Neural progenitor cell (in vitro differentiated cells): ENCODE measurements at places on chromosomes 6 and 20.

- DNase-seq = no peak
These were observed 15.1 kb upstream of the SNRPB2 start for GRCh38 chr20:16714751-16715150.

DNA sequence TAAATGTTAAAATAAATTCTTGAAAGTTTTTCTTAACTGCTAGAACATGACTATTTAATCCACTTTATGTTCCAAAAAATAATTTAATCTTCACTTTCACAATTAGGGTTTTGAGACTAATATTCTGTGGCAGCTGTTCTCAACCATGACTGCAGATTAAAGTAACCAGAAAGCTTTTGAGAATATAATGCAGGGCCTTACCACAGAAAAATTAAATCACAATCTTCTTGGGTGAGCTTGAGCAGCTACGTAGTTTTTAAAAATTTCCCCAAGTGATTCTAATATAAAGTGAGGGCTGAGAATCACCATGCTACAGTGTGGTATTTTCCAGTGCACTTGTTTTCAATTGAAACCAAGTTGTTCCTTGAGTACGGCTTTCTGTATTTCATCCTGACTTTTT is 196.6 kb upstream of the PTCHD4 start:
- no peak for DNase-seq

GRCh38 chr6:78525976-78526375 is 341.4 kb upstream of the IRAK1BP1 start:
- no peak for DNase-seq

GRCh38 chr20:19735446-19735845 is 22.6 kb upstream of the RIN2 start:
- DNase-seq = no peak

- peak; percentile 32 for DNase-seq
These were observed 9.9 kb downstream of the ADIG start for GRCh38 chr20:38590676-38591473.

DNA sequence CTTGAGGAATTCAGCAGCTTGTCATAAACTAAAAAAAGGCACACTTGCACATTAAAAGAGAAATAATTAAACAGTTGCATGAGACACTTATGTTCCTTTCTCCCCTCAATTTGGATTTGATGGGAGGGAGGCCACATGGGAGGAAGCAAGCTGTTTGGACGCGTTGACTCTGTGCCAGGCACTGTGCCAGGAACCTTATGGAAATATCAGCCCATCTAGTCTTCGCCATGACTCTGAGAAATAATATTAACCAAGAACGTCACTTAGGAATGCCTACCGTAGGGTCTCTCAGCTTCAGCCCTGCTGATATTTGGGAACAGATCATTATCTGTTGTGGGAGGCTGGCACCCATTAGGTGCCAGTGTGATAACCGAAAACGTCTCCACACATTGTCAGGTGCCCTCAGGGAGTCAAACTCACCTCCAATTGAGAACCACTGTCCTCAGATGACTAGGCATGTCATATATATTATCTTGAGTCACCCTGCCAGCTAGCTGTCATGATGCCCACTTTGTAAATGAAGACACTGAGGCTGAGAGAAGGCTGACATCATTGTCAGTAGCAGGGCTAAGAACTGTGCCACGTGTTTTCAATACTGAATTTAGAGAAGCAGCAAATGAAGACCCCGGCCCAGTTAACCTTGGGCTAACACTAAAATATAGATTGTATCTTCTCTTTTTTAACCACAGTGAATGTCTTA is 36.1 kb downstream of the EYA2 start:
- DNase-seq = no peak

DNA sequence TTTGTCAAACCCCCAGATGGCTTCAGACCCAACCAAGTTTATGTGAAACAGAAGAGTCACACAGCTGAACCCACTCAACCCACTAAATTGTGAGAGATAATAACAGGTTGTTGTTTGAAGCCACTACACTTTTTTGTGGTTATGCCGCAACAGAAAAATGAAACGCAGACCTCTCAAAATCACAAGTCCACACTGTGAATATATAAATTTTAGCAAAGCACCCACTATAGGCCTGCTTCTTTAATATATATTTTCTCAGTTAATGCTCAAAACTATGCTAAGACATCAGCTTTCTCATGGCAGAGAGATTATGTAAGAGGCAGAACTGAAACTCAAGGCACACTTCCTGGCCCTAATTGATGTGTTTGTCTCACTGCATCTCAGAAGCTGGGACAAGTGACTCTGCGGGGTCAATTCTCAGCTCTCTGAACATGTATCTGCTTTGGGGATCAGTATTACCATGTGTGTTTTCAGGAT is 27.7 kb downstream of the MAP3K5 start:
- no peak for DNase-seq

GRCh38 chr6:130558131-130558530 is 192.3 kb downstream of the TMEM200A start:
- DNase-seq = no peak

GRCh38 chr6:99871641-99872040 is 122.4 kb downstream of the MCHR2 start:
- DNase-seq = no peak

- no peak for DNase-seq
These were observed 56.9 kb downstream of the JPH2 start for GRCh38 chr20:44129911-44130718.

- no peak for DNase-seq
These were observed 21.1 kb downstream of the TCFL5 start for GRCh38 chr20:62840244-62841197.

- no peak for DNase-seq
These were observed at the start of gene TAGAP for GRCh38 chr6:159044899-159045727. Gene TAGAP (minus strand): TSS chr6:159044991. CDS start chr6:159044146, 845 bp downstream.

GRCh38 chr20:60473211-60473610 is 515.0 kb downstream of the CDH26 start:
- DNase-seq = no peak

DNA sequence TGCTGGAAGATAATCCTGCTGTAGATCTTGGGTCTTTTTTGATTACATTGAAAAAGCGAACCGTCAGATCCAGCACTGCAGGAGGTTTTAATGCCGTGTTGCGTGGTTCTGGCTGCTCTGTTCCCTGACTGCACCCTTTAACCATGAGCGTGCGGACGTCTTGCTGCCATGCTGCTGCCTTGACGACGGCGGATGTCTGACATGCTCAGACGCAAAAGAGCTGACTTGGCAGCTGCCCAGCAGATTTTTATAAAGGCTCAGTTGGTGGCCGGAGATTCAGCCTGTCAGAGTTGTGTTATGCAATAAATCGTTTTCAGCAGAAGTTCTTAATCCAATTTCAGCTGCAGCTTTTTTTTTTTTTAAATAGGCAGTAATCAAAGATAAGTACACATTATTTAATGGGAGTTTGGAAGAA is 119.4 kb downstream of the JARID2 start:
- peak; percentile 65 for DNase-seq

DNA sequence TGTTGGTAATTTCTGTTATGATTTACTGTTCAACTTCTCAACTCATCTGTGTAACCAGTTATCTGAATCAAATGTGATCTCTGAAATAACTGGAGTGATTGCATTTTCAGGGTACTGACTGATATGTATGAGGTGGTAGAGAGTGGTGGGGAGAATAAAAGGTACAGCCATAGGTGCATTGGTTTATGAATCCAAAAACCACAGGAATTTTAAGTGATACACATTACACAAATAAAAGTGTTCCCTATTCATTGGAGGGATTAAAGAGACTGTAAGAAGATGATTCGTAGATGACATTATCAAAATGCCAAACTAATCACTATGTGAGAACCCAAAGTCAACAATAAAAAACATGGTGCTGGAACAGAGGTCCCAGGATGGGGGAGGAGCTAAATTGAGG is 158.7 kb upstream of the RSPO3 start:
- no peak for DNase-seq

- no peak for DNase-seq
These were observed 27.4 kb upstream of the FAM135A start for GRCh38 chr6:70385901-70386300.

GRCh38 chr6:16925461-16925860 is 164.2 kb upstream of the ATXN1 start:
- no peak for DNase-seq

DNA sequence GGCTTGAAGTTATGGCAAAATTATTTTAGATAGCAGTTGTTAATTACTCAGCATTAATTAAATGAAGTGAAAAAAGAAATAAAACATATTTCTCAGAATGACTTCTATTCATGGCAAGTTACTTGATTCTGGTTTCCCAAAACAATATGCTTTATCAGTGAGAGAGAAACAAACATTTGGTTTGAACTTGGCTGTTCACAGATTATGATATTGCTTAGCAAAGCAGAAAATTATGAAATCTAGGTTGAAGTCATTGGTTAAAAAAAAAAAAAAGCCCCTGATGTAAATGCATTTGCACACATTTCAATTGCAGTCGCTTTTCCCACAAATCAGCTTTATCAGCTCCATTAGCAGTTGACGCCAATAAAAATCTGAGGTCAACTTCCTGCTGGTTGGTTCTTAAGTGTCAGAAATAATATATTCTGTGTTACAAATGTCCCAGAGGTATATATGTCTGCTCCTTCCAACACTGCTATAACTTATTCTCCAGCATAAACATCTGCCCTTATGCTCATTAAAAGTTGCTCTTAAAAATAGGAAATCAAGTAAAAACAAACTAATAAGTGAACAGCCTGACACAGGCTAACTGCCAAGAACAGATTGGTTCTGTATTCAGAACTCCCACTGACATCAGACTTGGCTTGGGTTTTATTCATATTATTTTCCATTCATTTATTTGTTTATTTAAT is 275.4 kb downstream of the PHF3 start:
- DNase-seq = no peak

GRCh38 chr6:136682292-136682691 is 110.0 kb downstream of the MAP3K5 start:
- no peak for DNase-seq

GRCh38 chr6:52385074-52385473 is 23.1 kb downstream of the PAQR8 start:
- DNase-seq = no peak

GRCh38 chr20:37317316-37317715 is 27.9 kb downstream of the MANBAL start:
- DNase-seq = no peak

DNA sequence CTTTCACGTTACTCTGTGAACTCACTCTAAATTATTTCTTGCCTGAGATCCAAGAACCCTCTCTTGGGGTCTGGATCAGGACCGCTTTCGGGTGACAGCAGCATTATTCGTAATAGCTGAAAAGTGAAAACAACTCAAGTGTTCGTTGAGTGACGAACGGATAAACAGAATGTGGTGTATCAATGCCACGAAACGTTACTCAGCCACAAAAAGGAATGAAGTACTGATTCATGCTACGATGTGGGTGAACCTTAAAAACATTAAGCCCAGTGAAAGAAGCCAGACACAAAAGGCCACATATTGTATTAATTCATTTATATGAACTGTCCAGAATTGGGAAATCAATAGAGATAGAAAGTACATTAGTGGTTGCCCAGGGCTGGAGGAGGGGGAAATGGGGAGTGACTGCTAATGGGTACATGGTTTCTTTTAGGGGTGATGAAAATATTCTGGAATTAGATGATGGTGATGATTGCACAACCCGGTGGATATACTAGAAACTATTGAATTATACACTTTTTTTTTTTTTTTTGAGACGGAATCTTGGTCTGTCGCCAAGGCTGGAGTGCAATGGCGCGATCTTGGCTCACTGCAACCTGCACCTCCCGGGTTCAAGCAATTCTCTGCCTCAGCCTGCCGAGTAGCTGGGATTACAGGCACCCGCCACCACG is 8.4 kb downstream of the PTGIS start:
- DNase-seq = no peak

DNA sequence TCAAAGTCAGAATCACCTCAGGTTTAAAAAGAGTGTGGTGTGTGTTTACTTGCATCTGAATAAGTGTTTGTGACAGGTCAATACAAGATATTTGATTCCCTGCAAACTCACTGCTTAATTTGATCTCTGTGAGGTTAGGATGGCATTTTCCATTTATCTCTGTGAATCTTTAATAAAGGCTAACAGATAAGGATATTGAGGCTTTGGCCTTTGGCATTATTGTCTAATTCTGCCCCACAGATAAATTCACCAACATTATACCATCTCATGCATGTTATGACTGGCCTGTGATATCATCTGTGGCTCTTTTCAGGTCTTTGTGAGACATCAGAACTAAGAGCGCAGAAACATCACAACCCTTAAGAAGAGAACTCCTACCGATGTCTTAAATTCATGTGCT is 84.7 kb downstream of the TRMT6 start:
- DNase-seq = no peak

DNA sequence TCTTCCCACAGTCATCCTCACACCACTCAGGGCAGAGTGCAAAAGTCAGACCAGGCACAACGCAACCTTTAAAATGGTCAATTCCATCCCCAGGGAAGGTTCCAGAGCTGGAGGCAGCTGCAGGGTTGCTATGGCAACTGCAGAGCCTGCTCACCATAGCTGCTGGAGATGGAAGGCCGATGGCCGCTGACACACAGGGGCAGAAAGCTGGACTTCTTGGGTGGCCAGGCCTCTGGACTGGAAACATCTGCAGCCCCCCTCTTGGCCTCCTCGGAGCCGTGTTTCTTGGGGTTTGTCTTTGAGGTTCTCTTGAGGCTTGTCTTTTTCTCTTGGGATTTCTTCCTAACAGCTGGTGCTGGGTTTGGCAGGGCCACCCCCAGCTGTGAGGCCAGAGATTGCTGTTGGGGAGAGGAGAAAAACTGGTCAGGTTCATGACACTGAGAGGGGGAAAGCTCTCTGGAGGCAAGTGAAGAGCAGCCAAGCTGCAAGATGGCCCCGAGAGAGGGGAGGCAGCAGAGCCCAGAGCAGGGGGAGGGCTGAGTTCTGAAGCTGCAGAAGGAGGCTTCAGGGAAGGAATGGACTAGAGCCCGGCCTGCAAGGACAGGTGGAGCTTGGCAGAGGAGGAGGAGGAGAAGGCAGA is 10.2 kb downstream of the BNIP5 start:
- peak; percentile 66 for DNase-seq

DNA sequence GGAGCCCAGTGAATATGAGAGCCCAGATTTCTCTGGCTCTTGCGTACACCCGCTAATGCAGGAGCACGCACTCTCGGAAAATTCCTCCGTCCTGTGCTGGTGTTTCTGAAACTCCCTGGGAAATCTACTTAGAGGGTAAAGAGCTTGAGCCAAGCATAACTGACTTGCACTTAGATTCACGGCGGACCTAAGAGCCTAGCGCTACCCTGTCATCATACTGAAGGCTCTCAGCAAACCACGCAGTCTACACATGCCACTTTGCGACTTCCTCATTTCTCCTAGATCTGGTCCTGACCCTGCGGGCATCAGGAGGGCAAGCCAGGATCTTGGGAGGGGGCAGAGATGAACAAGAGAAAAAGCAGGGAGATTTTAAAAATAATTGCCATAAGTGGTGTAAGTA is 324.7 kb downstream of the CD83 start:
- no peak for DNase-seq

- no peak for DNase-seq
These were observed 272.2 kb downstream of the KCNQ5 start for GRCh38 chr6:72894091-72894490.

- DNase-seq = peak; percentile 72
These were observed 119.5 kb upstream of the CD93 start for GRCh38 chr20:23205611-23206041.

DNA sequence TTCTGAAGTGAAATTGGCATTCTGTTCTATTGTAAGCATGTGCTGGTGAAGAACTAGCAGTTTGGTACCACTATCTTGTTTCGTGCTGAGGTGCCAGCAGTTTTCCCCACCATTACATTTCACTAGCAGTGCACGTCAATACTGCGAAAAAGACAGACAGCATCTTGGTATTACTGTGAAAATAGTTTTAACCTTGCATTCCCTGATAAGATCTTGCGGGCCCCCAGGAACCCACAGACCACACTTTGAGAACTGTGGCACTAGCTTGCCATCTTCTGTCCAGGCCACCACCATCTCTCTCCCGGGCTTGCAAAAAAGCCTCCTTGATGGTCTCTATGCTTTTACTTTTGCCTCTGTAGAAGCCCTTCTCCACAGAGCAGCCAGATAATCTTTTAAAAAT is 185.7 kb downstream of the BACH2 start:
- no peak for DNase-seq
